ENCODE measurements at places on chromosomes 3 and 15.

GRCh38 chr3:114212646-114213045 lies 24.7 kb downstream of the ZNF80 start:
- no peak for DNase-seq

GRCh38 chr3:39212665-39213064 lies 20.3 kb upstream of the XIRP1 start:
- no peak for DNase-seq

DNA sequence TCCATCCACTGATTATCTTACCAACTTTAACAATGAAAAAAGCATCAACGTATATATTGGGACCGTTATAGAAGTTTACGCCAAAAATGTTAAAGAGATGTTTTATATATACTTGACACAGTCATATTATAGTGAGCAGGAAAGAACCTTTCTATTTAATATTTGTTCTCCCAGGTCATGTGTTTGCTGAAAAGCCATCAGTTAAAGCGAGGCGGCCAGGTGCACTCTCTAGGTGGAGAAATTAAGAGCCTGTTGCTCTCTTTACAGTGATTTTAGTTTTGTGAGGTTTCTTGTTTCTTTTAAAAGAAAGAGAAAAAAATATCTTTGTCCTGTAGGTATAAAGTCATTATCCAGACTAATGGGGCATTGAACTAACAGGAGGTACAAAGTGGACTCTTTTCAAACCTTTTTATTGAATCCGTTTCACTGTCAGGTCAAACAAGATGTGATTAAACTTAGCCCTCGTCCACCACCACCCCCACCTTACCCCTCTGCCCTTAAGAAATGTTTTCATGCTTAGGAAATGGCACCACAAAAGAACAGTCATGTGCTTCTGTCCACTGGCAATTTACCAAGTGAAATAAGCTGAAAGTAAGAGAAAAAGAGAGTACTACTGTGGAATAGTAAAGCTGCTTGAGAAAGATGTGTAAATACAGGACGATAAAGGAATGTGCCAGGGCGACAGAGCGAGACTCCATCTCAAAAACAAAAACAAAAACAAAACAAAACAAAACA lies 279.9 kb downstream of the PTPRG start:
- DNase-seq: no peak

- no peak for DNase-seq
Measured at GRCh38 chr15:76328106-76328696, 8.4 kb upstream of the ISL2 start.

- no peak for DNase-seq
Measured at GRCh38 chr3:81393251-81393650, 368.2 kb downstream of the GBE1 start.

- DNase-seq: no peak
Measured at GRCh38 chr3:16520970-16521881, 7.7 kb upstream of the RFTN1 start.

DNA sequence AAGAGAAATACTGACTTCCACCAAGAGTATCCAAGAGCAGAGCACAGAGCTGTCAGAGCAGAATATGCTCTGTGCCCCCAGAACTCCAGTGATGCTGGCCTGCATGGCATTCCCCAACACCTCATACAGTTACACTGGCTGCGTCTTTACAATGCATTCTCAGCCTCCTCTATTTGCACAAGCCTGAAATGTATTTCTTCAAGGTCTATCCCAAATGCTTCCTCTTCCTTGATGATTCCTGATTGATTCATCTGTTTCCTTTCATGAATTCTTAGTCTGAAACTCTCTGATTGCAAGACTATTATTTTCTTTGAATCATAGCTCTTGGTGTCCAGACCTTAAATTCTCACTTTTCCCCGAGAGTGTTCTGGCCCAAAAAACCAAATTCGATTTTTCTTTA lies 664.7 kb downstream of the MECOM start:
- peak; percentile 47 for DNase-seq

DNA sequence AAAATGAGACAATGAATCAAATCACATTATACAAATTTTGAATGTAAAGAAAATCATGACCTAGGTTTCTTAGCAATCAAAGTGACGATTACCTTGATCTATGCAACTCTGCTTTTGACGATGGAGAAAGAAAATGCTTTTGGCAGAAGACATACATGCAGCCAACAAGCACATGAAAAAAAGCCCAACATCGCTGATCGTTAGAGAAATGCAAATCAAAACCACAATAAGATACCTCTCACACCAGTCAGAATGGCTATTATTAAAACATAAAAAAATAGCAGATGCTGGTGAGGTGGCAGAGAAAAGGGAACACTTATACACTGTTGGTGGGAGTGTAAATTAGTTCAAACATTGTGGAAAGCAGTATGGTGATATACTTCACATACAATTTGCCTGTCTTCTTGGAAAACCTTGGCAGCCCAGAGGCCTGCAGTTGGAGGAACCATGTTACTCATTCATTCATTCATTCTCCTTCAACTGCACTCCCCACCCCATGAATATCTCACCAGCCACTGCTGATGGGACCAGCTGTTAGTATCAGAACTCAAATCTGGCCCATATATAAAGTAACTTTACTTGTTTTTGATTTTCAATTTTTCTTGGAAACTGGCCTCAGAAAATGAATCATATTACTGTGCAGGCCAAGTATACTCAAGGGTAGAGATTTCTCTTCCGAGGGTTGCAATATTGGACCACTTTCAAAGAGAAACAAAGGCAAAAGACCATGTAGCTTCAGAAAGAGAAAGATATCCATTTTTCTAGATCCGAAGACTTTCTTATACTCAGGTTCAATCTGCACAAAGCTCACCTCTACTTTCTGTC lies 358.6 kb upstream of the ARHGEF26 start:
- DNase-seq: no peak

DNA sequence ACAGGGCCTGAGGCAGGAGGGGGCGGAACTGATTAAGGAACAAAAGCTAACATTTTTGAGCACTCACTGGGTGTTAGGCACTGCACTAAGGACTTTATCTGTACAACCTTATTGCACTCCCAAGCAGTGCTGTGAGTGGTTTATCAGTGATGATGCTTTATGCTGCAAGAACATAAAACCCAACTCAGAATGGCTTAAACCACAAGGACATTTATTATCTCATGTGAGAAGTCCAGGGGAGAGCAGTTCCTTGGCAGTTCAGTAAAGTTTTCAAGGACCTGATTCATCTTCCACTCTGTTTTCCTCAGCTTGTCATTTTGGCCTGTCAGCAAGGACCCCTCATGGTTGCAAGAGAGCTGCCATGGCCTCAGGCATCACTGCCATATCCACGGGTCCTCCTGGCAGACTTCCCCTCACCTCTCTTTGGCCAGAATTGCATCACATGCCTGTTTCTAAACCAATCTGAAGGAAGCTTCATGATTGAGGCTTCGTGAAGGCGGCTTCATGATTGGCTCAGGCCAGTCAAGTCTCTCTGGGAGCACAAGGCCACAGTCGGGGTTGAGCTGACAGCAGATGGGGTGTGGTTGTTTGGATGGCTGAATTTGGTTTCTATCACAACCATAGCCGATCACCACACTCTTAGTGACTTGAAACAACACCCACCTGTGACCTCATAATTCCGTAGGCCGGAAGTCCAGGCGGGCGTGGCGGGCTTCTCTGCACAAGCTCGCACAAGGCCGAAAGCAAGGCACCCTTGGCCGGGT lies 15.8 kb downstream of the EFCC1 start:
- peak; percentile 40 for DNase-seq

GRCh38 chr3:123618768-123619484 lies 34.1 kb upstream of the HACD2 start:
- no peak for DNase-seq

DNA sequence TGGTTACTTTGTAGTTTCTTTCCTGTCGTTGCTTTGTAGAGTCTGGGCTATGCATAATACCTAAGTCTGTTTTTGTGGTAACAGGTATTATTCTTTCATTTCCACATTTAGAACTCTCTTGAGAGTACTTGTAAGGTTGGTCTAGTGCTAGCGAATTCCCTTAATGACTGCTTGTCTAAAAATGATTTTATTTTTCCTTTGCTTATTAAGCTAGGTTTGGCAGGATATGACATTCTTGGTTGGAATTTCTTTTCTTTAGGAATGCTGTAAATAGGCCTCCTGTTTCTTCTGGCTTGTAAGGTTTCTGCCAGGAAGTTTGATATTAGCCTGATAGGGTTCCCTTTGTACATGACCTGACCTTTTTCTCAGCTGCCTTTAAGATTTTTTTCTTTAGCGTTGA lies 70.1 kb upstream of the SGO1 start:
- peak; percentile 74 for DNase-seq

- DNase-seq: no peak
Measured at GRCh38 chr3:13019243-13020095, 53.8 kb downstream of the IQSEC1 start.

DNA sequence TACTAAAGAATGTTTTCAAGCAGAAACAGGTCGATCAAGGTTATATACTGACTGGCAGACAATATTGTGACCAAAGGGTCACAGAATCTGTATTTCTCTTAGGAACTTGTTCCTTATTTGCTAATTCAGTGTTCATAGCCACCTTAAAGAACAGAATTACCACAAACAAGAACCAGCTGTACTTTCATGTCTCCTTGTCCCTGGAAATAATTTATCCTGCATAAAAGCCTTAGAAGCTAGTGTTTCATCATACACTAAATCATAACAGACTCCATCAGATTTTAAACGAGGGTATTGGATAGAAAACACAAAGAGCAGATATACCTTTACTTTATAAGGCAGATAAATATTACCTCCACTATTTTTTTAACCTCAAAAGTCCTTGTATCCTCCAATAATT lies 6.4 kb downstream of the DNAJC19 start:
- no peak for DNase-seq

DNA sequence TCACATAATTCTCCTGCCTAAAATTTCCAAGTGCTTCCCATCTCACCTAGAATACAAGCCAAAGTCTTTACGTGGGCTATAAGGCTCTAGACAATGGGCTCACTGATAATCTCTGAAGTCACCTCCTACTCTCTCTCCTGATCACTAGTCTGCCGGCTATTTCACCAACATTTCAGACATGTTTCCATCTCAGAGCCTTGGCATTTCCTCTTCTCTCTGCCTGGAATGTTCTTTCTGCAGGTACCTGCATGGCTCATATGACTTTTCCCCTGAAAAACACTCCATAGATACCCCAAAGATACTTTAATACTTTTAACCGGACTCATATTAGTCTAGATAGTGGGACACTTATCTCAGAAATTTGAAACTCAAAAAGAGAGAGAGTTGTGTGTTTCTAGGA lies 32.7 kb downstream of the CD200 start:
- no peak for DNase-seq

- DNase-seq: no peak
Measured at GRCh38 chr15:51460796-51461195, 119.3 kb downstream of the GLDN start.

DNA sequence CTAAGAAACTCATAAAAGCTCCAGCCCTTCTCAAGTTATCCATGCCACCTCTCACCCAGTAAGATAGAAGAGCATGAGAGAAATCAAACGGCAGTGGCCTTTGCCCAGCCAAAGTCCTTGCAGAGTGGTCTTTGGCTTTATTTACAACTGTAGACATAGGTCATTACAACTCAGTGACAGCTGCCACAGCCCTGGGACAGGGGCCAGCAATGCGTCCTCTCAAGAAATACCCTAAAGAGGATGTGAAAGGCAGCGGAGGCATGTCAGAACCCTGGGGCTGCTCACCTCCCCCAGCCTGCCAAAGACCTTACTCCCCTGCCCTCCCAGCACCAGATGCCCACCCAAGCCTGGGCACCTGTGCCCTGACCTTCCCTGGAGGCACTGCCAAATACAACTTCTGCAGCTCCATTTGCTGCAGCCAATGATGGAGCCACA lies 6.3 kb downstream of the ACAA1 start:
- DNase-seq: no peak

DNA sequence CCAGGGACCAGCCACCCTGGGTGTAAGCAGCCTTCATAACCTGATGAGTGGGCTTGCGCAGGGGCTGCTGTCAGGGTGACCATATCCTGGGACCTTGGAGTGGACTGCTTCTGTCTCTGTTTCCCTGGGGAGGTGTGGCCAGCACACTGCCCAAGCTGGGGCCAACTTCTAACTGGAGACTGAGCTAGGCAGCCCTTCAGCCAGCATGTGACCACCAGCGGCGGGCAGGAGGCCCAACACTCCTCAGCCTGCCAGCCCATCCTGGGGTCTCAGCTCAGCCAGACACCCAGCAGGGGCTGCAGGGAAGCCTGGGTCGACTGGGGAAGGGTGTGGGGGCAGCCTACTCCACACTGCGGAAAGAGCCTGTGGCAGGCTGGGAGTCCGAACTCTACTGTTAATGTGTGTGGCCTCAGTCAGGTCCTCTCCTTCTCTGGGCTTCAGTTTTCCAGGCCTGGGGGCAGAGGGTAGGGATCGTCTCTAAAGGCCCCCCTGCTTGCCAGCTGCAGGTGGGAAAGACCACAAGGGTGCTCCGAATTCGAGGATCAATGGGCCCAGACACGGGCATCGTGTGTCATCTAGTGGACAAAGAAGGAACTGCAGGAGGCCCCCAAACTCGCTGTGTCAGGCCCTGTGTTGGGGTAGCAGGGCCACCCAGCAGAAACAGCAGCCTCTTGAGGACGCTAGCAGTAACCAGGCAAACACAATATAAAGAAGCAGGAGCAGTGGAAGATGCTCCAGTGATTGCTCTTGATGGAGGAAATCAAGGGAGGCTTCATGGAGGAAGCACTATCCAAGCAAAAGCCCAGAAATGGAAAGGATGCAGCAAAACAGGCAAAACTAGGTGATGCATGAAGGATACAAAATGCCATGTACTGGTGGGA lies 2.0 kb upstream of the SEMA3G start:
- peak; percentile 57 for DNase-seq

DNA sequence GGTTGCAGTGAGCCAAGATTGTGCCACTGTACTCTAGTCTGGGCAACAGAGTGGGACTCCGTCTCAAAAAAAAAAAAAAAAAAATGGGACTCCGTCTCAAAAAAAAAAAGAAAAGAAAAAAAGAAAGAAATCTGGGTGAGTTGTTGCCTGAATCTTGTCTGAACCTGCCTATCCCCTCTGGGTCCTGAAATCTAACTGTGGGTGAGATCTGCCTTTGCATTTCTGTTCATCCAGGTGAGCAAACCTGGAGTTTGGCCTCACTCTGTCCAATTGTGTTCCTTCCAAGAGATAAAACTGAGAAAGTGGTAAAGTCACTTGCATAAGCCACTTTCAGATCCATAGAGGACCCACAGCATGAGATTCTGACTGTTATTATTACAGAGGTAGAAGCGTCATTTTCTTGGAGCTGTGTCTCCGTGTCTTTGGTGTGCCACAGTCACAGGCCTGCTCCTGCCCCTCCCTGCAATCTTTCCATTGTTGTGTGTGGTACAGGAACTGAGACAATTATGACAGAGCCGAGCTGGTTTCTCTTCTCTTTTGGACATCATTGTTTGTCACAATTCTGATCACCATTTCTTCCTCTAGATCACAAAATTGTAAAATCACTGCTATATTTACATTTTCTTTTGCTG lies 235.9 kb downstream of the LPP start:
- peak; percentile 83 for DNase-seq

DNA sequence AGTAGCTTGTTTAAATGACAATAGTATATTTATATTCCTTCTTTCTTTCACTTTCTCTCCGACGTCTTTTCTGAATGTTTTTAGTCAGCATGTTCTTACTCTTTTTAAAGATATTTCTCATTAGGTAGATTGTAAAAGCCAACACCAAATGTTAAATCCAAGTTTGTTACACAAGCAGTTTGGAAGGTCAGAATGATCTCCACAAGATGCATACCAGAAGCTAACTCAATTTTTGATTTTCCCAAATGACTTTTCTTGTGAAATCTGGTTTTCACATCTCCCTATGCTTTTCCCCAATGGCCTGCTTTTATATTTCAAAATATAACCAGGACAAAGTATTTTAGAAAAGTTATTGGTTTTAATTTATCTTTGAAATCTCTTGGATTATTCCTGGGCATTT lies 49.7 kb upstream of the TPRG1 start:
- no peak for DNase-seq

- DNase-seq: no peak
Measured at GRCh38 chr3:132911741-132912415, 126.3 kb upstream of the TMEM108 start.

GRCh38 chr3:141440942-141441341 lies 45.9 kb upstream of the RASA2 start:
- no peak for DNase-seq
